Stimulated activated CD4-positive, alpha-beta T cell treated with anti-CD3 and anti-CD28 coated beads, Interleukin-15, amount 100 ng/mL, for 24 hours (primary cell): ENCODE measurements at places on chromosomes 2 and 18.

DNA sequence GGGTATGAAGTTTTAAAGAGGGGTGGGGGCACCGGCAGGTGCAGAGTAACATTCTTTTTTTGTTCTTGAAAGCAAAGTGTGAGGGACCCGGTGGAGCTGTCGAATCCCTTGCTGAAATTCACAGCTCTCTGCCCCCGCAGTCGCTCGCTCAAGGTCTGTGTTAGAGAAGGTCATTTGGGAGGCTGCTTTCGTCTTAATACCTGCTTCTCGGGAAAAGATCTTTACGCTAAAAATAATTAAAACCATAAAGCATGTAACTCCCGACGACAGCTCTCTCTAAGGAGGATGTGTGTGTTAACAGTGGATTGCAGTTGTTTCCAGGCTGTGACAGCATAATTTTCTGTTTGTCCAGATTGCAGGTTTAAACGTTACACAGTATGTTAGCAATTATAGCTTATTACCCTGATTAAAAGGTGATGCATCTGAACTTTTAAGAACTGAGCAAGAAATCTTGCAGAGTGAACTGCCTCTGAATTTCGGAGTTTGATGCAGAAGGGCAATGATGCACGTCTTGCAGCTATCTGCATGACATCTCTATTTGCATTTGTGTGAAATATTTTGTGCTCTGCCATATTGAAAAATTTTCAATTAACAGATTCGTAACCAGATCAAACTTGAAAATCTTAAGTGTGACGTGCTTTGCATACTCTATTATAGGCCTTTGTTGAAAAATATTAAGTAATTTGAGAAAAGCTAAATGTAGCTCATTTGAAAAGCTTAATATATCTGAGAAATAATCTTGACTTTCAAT, 954 bp downstream of the RAPGEF4 start:
- DNase-seq: peak; percentile 4

GRCh38 chr18:10893196-10893595, 256.2 kb downstream of the PIEZO2 start:
- no peak for DNase-seq

DNA sequence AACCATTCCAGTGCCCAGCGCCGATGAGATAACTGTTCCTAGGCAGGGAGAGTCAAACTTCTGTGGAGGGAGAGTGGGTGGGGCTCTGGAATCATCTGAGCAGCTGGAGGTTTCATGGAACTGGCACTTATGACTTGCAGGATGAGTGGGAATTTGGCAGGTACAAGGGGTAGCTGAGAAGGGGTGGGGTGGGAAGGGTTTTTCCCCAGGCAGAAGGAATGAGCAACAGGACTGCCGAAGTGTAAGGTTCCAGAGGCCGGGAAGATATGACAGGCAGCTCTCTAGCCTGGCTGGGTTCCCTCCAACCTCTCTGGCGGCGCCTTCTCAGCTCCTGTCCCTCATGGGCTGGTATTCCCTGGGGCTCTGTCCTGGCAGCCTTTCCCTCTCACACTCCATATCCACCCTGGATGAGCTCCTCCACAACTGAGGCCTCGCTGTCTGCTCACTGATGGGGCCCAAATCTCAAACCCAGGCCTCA, 2.5 kb upstream of the TET3 start:
- no peak for DNase-seq

DNA sequence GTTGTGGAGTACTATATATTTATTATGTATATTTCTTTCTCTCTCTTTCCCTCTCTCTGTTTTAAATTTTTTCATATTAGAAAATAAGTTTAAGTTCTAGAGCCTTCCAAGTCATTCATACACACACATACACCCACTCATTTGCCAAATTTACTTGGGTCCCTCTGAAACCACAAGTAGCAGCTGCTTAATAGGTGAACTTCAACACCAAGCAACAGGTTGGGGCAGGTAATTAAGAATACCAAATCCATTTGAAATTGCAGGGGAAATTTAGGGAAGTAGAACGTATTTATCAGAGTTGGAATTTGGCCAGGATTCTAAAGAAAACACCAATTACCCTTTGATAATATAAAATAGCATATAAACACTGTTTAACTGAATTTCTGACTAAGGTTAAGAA, 75.0 kb upstream of the RBBP8 start:
- DNase-seq: no peak

DNA sequence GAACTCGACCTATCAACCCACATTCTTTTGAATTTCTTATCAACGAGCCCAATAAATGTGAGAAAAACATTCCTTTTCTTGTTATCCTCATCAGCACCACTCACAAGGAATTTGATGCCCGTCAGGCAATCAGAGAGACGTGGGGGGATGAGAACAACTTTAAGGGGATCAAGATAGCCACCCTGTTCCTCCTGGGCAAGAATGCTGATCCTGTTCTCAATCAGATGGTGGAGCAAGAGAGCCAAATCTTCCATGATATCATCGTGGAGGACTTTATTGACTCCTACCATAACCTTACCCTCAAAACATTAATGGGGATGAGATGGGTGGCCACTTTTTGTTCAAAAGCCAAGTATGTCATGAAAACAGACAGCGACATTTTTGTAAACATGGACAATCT, 378.2 kb downstream of the STK39 start:
- DNase-seq: no peak

- DNase-seq: no peak
These were observed 32.5 kb downstream of the METTL4 start for GRCh38 chr18:2538844-2539243.

- no peak for DNase-seq
These were observed 58.4 kb downstream of the ZFP36L2 start for GRCh38 chr2:43168016-43168369.

DNA sequence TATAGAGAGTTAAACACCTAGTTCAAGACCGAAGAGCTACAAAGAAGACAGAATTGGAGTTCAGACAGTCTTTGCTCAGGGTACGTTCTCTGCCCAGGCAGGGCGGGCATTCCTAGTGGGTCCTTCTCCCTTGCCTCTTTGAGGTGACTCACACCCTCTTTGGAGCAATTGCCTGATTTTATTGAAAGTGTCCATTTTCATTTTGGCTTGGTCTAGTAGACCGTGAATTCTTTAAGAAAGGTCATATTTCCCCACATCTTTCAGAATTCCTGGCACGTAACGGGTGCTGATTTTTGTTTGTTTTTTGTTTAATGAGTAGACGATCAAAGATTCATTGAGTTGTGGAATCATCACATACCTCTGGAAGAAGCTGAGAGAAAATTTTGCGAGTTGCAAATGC, 871.5 kb downstream of the RNF144A start:
- DNase-seq: no peak

DNA sequence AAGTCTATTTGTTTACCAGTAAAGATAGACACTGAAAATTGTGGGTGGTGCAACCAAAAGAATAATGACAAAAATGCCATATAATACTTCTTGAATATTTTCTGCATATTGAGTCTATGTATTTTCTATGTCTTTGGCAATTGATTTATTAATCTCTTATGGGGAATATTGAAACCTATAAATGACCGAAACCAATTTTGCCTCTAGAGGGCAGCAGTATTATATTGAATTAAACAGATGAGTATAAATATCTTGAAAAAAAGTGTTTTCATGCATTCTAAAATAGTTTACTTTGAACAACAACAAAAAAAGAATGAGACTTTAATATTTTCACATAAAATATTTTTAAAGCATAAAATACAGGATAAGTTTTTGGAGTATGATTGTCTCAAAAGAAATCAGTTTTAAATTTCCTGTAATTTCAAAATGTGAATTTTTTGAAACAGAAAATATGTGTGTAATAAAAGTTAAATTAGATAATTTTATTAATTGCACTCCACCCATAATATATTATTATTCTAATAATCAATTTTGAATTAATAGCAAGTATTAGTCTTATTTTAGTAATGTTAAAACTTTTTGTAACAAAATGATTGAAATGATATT, 49.9 kb upstream of the CALCRL start:
- DNase-seq: no peak

- DNase-seq: no peak
These were observed 80.4 kb downstream of the LBH start for GRCh38 chr2:30311711-30312110.

DNA sequence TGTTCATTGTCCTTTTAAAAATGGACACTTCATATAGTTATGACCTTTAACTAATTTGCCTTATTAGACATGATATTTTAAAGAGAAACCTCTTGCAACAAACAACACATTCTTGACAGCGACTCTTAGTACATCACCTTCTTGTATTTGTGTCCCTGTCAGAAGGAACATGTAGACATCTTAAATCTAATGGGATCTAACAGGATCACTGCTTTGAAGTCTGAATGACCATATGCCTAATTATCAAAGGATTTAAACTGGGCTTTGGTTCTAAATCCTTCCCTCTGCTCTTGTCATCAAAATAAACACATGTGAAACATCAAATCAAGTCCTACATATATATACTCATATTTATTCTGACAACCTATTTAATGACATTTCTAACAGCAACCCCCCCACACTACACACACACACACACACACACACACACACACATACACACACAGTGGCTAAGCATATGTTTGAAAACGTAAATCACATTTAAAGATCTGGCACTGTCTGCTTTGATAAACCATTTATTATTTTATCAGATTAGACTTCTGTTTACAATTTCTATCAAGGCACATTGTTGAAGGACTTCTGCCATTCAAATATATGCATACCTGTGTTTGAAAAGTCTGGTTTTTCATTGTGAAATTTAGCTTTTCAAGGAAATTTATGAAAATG, 4.2 kb downstream of the GALNT13 start:
- DNase-seq: no peak

DNA sequence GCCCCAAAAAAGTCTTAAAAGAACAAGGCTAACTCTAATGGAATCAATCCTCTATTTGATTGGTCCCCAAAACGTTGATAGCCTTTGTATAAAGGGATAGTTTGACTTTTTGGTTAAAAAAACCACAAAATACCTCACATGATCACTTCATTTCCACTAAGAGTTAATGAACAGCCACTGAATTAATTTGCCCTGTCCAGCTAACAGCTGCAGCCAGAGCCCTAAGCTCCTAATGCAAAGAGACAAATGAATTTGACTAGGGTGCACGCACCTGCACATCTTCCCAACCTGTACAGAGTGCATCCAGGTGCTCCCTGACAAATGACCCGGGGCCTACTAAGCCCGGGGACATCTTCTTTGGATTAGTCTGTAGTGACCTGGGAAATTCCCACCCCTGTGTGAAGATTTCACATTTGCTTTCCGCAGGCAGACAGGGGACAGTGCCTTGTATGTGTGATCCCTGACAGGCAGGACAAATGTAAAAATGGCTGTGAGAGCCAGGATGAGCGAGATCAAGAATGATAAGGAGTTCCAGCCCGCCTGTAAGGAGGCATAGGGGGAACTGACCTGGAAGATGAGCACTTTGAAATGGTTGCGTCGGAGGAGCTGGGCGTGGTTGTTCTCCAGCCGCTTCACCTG, 893 bp downstream of the CAVIN2 start:
- DNase-seq: no peak
